ENCODE measurements at places on chromosomes 2 and 18.

DNA sequence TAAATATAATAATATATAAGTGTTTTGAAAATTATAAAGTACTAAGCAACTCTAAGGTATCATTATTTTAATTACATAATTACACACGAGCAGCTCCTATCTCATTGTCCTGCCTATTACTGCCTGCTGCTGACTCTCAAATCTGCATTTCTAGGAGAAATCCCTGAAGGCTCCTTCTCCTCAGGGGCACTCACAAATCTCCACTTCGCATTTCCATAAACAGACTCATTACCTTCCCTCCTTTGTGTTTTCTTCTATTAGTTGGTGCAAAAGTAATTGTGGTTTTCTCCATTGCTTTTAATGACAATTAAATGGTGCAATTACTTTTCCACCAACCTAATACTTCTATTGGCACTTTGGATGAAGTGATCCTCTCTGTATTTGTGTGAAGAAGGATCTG lies 135.0 kb upstream of the HNMT start:
- peak; percentile 27 for DNase-seq

GRCh38 chr2:152583512-152584229 lies 133.6 kb downstream of the PRPF40A start:
- no peak for DNase-seq

- DNase-seq, result no peak
Observed at GRCh38 chr2:186575302-186575701, 14.6 kb upstream of the ITGAV start.

DNA sequence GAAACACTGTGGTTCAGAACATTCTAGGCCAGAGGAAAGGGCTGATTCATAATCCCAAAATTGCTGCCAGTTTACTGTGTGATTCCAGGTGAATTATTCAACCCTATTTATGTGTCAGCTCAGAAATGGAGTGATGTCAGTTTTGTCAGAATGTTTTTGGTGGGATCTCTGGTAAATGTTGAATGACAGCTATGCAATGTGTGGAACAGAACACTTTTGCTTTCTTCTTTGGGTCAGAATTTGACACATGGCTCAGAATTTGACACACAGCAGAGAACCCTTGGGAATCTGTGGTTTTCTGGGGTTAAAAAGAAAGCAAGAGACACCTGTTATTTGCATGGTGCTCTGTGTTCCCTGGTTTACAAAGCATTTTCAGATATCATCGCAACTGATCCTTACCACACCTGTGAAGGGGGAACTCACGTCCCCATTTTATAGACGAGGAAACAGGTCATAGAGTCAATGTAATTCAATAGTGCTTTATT lies 1.6 kb upstream of the MTA3 start:
- DNase-seq, result no peak

DNA sequence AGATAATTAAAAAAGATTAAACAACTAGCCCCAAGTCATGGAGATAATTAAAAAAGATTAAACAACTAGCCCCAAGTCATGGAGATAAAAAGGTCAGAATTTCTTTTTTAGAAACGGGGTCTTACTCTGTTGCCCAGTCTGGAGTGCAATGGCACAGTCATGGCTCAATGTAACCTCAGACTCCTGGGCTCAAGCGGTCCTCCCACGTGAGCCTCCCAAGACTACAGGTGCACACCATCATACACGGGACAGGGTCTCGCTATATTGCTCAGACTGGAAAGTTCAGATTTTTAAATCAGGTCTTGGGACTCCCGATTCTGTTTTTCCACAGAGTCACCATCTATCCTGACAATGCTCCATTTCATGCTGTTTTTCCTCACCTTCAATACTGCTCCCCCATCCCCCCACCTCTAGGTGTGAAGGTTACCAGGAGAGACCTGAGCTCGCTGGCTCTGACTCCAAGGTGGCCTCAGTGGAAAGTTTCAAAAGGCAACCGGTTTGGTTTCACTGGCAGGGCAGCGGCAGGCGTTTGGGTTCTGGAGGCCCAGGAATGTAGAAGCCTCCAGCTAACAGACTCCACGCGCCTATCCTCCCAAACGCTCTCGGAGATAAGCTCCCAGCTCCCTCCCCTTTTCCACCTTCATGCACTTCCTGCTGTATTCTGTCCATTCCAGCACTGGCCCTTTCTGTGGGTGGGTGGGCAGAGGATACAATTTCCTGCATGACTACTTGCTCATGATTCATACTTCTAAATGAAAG lies 2.9 kb upstream of the SEMA4C start:
- no peak for DNase-seq

GRCh38 chr2:58535182-58535581 lies 294.1 kb upstream of the FANCL start:
- peak; percentile 49 for DNase-seq

- DNase-seq, result no peak
Observed at GRCh38 chr2:223594831-223595230, 7.3 kb downstream of the SCG2 start.

GRCh38 chr18:79275992-79276391 lies 119.7 kb upstream of the NFATC1 start:
- DNase-seq, result no peak

DNA sequence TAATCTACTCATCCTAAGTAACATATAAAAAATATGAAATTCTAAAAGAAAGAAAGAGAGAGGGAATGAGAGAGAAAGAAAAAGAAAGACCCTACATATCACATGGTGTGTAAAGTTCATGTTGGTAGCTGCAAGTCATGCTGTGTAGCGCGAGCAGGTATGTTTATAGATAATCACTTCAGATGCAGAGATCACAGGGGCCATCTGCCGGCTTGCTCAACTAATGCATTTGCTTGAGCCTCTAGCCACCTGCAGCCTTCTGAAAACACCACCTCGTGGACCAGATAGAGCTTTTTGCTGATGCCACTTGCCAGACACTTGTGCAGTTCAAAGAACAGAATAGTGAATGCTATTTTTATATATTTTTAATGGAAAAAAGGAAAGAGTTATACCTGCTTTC lies 37.6 kb downstream of the CDH7 start:
- no peak for DNase-seq

DNA sequence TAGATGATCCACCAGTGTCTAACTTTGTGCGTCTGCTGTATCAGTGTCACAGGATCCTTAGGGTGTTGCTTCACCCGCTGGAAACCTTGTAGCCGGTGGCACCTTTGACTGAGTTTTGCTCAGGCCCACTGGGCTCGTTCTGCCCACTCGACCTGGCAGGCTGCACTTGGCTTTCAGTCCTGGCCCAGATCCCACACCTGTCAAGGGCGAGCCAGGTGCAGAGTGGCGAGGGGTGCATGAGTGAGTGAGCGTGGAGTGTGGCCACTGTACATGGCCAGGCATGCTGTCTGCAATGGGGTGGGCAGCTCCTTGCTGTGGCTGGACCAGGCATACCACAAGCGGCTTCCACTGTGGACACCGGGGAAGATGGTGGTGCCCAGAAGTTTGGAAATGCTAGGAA lies 179.0 kb downstream of the FAM210A start:
- no peak for DNase-seq

DNA sequence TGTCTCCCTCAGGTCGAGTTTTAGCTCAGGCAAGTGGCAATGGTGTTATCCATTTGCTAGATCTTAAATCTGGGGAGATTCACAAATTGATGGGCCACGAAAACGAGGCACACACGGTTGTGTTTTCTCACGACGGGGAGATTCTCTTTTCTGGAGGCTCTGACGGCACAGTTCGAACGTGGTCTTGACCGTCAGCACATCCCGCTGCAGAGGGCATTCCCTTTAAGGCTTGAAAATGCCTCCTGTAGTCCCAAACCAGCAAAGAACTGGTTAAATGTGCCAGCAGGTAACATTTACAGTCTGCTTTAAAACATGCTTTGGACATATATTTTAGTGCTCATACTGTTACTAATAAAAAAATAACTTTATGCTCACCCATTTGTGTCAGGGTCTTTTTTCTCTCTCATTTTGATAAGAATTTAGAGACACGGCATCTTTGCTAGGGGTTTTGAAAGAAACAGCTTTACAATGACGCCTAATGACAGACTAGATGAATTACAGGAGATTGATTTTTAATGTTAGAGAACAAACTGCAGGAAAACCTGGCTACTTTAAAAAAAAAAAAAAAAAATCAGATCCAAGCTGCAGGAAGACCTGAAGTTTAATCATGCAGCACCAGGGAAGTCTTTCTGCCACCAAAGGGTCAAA lies 602 bp upstream of the VWC2L start:
- DNase-seq, result no peak

- no peak for DNase-seq
Observed at GRCh38 chr2:113208396-113208795, 34.6 kb downstream of the PSD4 start.

DNA sequence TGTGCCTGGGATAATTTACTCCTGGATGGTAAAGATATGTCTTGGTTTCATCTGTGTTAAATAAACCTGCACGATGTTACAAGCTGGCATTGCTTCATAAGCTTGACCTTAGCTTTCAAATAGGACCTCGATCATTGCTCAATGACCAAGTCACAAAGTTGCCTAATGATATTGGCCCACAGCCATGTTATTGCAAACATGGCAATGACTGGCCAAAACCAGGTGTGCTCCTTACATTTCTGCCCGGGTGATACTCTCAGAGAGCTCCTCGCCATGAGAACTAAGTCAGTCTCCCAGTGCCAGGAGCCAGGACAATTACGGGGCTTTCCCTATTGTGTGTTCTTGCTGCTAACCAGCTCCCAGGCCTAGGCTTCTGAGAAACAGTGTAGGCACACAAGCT lies 72.5 kb upstream of the CYP1B1 start:
- no peak for DNase-seq
